NCI-H1436 treated with DMSO at 0.1 percent for 48 hours (cell line): ENCODE measurements at places on chromosomes 11 and 22.

DNA sequence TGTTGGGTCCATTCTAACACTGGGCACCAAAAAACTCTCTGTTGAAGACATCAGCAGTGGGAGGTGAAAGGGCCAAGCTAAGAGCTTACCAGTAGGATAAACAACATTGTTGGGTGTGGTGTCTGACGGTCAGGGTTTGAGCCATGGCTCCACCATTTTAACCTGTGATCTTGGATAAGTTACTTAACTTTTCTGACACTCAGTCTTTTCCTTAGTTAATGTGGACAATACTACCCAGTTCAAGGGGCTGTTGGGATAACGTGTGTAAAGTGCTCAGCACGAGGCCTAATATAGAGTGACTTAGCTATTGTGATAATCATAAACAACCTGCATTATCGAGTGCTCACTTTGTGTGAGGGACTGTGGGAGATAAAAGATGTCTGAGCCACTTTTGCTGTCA is 6.1 kb downstream of the UCP3 start:
- no peak for DNase-seq

DNA sequence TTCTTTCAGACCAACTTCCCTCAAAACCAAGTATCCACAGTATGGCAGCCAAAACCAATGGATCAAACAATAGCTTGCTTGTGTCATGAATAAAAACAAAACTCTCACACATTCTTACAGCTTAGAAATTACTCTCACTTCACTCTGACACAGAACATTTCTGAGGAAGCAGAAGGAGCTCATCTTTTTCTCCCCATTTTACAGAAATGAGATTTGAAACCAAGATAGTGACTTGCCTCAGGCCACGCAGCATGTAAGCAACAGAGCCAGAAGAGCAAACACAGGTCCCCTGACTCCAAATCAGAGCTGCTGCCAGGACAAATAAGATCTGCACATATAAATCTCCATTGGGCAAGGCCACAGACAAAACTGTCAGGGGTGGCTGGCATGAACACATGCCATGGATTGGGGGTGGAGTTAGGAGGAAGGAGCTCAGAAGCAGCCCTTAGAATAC is 64.8 kb downstream of the RAB30 start:
- DNase-seq = no peak

DNA sequence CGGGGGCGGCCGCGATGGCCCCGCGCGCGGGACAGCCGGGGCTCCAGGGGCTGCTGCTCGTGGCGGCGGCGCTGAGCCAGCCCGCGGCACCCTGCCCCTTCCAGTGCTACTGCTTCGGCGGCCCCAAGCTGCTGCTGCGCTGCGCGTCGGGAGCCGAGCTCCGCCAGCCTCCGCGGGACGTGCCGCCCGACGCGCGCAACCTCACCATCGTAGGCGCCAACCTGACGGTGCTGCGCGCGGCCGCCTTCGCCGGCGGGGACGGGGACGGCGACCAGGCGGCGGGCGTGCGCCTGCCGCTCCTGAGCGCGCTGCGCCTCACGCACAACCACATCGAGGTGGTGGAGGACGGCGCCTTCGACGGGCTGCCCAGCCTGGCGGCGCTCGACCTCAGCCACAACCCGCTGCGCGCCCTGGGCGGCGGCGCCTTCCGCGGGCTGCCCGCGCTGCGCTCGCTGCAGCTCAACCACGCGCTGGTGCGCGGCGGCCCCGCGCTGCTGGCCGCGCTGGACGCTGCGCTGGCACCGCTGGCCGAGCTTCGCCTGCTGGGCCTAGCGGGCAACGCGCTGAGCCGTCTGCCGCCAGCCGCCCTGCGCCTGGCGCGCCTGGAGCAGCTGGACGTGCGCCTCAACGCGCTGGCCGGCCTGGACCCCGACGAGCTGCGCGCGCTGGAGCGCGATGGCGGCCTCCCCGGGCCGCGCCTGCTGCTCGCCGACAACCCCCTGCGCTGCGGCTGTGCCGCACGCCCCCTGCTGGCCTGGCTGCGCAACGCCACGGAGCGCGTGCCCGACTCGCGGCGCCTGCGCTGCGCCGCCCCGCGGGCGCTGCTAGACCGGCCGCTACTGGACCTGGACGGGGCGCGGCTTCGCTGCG is 697 bp downstream of the TPBGL start:
- DNase-seq = no peak

DNA sequence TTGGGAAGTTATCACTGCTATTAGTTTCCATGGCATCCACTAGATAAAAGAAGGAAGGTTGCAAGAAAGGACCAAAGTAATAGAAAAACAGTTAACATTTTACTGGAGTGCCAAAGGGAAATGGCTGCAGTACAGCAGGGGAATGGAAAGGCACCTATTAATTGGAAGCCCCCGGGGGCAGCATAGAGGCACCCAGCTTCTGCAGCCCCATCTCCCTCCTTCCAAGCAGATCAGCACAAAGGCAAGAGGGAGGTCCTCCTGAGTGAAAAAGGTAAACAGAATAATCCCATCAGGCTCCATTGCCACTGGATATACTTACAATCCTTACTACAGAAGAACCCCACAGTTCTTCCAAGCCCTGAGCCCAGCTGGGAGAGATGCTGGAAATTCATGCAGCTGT is 887.1 kb downstream of the DLG2 start:
- DNase-seq = no peak

DNA sequence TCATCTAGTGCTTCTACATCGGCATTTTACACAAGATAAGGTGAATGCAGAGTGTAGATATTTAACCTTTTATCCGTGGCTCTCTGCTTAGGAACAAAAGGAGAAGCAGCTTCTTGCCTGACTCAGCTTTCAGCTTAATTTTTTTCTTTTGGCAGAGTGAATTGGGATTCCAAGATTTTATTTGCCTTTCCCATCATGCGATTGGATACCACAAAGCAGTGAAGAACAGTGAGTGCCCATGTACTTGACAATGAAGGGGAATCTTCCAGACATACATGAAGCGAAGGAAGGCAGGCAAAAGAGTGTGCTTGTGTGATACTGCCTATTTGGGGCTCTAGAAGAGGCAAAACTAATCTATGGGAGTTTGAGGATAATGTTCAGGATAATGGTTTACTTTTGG is 17.0 kb upstream of the CHKA start:
- no peak for DNase-seq

- no peak for DNase-seq
Measured at GRCh38 chr11:83467837-83468236, 181.7 kb upstream of the CCDC90B start.

DNA sequence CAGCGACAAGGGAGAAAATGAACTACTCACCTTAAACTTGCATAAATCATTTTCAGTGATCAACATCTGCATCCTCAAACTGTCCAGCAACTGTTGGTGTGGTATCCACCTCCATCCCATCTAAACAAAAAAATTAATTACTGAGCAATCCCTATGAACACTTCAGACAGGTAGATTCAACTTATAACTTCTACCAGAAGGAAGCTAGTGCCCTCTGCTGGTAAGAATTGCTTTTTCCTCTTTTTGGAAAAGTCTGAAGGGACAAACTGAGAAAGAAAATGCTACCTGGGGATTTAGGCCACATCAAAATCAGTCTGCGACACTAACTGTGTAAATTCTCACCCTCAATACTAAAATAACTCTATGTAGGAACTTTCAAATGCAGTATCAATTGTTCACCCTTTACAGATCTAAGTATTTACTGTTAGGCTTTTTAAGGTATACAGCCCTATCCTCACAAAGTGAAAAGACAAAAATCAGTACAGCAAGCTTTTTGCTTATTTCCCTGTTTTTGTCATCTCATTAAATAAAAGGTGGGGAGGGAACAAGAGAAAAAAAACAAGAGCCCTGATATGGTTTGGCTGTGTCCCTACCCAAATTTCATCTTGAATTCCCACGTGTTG is 17.9 kb downstream of the CLNS1A start:
- no peak for DNase-seq

DNA sequence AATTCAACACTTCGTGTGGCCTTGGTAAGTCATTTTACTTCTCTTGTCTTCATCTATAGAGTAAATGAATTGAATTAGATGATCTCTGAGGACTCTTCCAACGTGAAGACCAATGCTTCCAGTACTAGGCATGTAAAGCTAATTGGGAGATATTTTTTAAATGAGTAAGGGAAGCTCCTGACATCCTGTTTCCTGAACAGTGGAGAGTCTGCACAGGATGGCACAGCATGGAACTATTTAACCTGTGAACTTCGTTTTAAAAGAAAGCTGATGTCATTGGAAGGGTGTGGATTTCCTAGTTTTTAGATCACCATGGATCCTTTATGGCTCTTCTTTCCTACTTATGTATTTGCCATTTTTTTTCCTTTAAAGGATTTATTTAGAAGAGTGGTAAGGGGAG is 48.4 kb upstream of the HSD17B12 start:
- no peak for DNase-seq

DNA sequence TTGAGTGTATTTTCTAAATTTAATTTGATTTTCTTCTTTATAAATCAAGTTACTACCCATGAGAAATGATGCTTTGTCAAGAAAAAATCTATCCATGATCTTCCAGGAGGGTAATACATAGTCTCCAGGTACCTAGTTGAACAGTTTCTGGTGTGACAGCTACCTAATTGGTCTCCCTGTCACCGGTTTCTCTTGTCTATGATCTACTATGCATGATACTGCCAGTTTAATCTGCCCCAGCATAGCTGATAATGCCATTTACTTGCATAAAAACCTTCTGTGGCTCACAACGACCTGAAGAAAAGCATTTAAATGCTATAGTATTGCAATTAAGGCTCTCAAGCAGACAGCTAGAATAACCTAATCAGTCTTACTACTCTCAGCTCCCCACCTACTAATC is 349.5 kb downstream of the DLG2 start:
- no peak for DNase-seq

GRCh38 chr11:8772571-8773519 is 90.3 kb downstream of the RPL27A start:
- DNase-seq = no peak

GRCh38 chr22:39478441-39478850 is 21.6 kb downstream of the MGAT3 start:
- no peak for DNase-seq

GRCh38 chr11:30257058-30257457 is 26.2 kb downstream of the FSHB start:
- no peak for DNase-seq

DNA sequence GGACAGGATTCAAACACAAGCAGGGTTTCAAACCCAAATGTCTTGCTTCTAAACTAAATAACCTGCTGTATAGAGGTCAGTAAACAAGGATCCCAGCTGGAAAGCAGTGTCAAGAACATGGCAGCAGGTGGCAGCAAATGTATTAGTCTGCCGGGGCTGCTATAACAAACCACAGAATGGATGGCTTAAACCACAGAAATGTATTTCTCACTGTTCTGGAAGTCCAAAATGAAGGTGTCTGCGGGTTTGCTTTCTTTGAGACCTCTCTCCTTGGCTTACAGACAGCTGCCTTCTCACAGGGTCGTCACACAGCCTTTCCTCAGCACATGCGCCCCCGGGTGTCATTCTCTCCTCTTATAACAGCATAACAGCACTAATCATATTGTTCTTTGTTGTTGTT is 65.1 kb upstream of the LRRC55 start:
- DNase-seq = no peak

DNA sequence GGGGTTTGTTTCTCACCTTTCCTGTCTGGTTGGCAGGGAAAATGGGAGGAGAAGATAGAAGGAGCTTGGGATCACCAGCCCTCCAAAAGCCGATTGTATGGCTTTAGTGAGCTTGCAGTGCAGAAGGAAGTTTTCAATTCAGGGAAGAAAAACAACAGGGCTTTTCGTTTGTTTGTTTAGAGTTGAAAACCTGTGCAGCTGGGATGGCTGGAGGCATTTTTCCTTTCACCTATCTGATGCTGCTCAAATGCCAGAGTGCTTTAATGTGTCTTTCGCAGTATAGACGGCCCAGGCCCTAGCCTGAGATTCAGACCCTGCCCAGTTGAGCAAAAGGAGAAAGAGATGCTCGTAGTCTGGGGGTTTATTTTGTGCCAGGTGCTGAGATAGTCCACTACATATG is 87.9 kb downstream of the INSC start:
- no peak for DNase-seq

DNA sequence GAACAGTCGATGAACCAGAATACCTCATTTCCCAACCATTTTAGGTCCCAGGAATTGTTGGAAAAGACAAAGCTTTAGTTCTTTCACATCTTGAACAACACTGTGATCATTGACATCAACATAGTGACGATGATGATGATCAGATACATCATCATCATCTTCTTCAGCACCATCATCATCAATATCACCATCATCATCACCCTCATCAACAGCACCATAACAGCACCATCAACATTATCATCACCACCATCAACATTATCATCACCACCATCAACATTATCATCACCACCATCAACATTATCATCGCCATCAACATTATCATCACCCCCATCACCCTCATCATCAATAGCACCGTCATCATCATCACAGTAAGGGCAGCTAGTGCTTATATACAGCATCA is 8.8 kb downstream of the SCUBE1 start:
- no peak for DNase-seq

- no peak for DNase-seq
Measured at GRCh38 chr11:130637566-130637965, 189.1 kb downstream of the ADAMTS15 start.

GRCh38 chr22:41659941-41660340 is 28.7 kb downstream of the SNU13 start:
- no peak for DNase-seq

GRCh38 chr11:120611581-120611980 is 100.0 kb downstream of the GRIK4 start:
- no peak for DNase-seq

DNA sequence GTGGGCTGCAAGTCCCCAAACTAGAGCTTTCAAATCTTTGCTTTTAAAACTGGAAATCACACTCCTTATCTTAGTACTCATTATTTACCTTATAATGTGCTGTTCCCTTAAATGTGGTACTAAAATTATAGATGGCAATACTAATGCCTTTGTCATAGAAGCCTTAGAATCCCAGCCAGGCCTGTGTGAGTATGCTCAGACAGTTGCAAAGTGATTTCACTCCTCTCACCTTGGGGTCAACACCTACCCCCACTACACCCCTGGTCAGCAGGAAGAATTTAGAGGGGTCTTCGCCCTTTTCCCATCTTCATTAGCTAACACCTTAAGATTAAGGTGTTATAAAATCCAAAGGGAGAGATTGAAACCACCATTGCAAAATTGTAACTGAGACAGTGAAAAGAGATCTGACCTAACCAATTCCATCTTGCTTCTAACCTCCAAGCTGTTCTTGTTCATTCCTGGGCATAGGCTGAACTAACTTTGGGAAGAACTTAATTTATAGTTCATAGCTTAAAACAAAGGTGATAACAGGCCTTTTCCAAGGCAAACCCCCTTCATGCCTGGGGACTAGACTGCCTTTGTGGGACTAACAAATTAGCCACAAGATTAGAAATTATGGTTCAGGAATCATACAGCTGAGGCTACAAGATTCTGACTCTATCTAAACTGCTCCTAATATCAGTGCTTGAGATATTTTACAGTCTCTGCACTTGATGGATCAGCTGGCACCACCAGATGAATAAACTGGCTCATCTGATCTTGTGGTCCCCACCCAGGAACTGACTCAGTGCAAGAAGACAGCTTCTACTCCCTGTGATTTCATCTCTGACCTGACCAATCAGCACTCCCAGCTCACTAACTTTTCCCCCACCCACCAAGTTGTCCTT is 10.4 kb upstream of the MRPL17 start:
- DNase-seq = no peak
